ENCODE measurements at places on chromosomes 11 and 22.

DNA sequence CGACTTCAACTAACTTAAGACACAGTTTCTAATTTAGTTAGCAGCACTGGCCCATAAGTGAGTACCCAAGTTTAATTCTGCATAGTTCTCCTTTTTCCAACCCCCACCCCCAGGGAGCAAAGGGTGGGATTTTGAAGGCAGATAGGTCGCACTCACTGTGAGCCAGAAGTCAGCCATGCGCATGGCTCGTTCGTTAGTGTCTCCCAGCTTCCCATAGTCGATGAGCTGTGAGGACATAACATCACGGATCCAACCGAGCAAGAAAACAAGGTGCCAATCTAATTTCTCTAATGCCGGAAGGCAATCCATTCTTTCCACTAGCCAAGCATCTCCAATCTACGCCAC lies 577 bp downstream of the MRPL17 start:
- no peak for DNase-seq

GRCh38 chr11:44519989-44520737 lies 45.3 kb upstream of the CD82 start:
- no peak for DNase-seq

GRCh38 chr22:46113110-46113909 lies 37.0 kb upstream of the PPARA start:
- DNase-seq = no peak

GRCh38 chr22:43482318-43482625 lies 70.5 kb downstream of the MPPED1 start:
- DNase-seq = no peak

DNA sequence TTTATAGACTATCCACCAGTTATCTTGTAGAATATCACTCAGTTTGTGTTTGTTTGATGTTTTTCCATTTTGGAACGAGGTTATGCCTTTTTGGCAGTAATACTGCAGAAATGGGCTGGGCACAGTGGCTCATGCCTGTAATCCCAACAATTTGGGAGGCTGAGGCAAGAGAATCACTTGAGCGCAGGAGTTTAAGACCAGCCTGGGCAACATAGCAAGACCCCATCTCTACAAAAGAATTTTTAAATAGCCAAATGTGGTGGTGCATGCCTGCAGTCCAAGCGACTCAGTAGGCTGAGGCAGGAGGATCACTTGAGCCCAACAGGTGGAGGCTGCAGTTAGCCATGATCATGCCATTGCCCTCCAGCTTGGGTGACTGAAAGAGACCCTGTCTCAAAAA lies 22.8 kb upstream of the B4GALNT4 start:
- DNase-seq = no peak

GRCh38 chr11:11171854-11172253 lies 181.2 kb downstream of the CSNK2A3 start:
- peak; percentile 75 for DNase-seq

- DNase-seq = no peak
Measured at GRCh38 chr11:117840881-117841550, 16.5 kb upstream of the FXYD2 start.

- no peak for DNase-seq
Measured at GRCh38 chr11:85935751-85936150, 80.6 kb downstream of the CCDC83 start.

DNA sequence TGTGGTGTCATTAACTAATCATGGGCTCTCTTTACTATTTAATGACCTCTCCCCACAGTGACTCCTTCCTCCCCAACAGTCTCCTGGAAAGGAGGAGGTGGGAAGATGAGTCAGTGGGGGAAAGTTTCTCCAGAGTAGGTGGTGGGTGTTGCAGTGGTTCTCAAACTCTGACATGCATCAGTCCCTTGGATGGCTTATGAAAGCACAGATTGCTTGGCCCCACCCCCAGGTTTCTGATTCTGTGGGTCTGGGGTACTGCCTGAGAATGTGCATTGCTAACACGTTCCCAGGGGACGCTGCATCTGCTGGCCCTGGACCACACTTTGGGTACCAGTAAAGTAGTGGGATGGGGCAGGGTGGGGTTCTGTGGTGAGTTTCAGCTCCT lies 9.8 kb downstream of the CD82 start:
- peak; percentile 69 for DNase-seq

- DNase-seq = no peak
Measured at GRCh38 chr11:66428933-66429332, 8.1 kb downstream of the NPAS4 start.

GRCh38 chr11:113475160-113475761 lies at the start of gene DRD2:
Gene DRD2 (minus strand): TSS chr11:113475398. CDS start chr11:113424651, 50,747 bp downstream.
- DNase-seq = no peak

DNA sequence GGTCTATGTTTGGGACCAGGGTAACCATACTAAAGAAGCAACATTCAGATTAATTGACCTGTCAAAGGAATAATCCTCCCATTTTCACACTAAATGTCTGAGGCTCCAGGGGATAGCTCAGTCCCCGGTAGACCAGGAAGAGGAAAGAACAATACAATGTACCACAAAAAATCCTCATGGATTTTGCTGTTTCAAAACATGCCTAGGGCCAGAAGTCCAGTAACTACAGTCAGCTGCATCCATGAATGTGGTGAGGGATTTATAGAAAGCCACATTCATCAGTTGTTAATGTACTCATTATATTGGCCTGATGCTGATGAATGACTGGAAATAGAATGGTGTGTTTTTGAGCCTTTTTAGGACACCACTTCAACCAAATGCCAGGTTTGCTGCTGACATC lies 6.9 kb upstream of the ETS1 start:
- DNase-seq = peak; percentile 68

- DNase-seq = no peak
Measured at GRCh38 chr11:22808571-22809197, 20.9 kb downstream of the SVIP start.

GRCh38 chr11:71935338-71935925 lies 6.6 kb downstream of the RNF121 start:
- DNase-seq = no peak

DNA sequence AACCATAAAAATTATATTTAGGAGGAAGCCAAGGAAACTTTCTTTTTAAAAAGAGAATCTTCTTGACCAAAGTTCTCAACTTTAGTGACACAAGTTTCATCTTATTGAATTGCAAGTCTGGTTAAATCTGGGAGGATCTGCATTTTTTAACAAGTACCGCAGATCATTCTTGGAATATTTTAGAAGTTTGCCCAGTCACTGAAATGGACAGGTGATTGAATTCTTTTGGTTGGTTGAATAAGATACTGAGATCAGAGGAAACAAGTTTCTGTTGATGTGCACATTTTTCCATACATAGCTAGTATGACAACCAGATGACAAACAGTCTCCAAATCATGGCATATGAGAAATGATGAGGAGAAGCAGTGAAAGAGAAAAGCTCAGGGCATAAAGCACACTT lies 50.2 kb downstream of the SLN start:
- no peak for DNase-seq

DNA sequence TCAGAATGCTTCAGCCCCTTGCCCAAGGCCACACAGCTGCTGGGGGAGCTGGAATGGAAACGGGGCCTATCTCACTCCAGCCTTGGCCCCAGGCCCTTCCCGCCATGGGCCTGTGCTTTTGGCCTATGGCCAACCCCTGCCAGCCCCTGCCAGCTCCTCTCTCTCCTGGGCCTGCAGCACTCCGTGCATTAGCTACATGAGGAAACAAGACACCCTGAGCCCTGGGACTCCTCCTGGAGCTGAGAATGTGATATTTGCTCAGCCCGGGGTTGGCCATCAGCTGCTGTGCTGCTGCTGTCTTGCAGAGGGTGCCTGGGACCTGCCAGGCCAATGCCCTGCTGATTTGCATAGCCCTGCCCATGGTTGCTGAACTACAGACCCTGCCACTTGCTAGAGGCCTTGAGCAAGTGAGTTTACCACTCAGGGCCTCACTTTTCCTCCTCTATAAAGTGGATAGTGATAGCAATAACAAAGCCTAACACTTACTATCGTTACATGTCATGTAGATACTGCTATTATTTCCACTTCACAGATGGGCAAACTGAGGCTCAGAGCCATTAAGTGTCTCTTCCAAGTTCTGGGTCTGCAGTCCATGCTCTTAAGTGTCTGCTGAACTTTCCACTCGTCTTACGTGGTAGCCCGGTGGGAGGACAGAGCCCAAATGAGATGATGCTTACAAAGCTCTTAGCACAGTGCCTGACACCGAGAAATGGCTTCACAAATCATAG lies 99.6 kb downstream of the KIAA1671 start:
- DNase-seq = no peak

GRCh38 chr11:41118521-41118920 lies 340.9 kb downstream of the LRRC4C start:
- DNase-seq = no peak

- no peak for DNase-seq
Measured at GRCh38 chr11:67372321-67372992, 941 bp downstream of the CLCF1 start.

DNA sequence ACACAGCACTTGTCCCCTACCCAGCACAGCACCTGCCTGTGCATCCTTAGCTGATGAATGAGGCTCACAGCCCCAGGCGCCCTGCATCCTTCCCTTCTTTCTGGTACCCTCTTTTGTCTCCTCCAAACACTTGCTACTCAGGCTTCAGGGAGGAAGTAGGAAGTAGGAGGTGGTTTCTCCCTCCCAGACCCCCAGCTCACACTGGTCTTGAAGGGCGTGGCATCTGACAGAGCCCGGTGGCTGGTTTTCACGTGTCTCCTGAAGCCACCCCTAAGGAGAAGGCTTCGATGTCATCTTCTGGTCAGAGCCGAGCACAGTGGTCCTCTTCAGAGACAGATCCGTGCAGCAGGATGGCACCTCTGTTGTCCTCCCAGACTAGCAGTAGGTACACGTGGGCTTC lies 109.8 kb downstream of the PTPRJ start:
- no peak for DNase-seq

- DNase-seq = no peak
Measured at GRCh38 chr22:47054231-47055072, 292.0 kb downstream of the TBC1D22A start.

DNA sequence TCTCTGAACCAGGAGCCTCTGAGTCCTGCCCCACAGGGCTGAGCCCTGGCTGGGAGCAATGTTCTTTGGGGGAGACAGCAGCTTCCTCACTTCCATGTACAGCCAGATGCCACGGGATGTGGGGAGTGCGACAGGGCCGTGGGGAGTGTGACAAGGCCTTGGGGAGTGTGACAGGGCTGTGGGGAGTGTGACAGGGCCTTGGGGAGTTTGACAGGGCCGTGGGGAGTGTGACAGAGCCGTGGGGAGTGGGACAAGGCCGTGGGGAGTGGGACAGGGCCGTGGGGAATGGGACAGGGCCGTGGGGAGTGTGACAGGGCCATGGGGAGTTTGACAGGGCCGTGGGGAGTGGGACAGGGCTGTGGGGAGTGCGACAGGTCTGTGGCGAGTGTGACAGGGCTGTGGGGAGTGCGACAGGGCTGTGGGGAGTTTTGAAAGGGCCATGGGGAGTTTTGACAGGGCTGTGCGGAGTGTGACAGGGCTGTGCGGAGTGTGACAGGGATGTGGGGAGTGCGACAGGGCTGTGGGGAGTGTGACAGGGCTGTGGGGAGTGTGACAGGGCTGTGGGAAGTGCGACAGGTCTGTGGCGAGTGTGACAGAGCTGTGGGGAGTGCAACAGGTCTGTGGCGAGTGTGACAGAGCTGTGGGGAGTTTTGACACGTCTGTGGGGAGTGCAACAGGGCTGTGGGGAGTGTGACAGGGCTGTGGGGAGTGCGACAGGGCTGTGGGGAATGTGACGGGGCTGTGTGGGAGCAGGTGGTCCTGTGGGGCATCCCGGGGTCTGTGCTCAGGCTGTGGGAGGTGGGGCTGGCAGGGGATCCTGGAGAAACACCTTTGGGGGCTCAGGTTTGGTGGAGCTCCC lies 6.6 kb upstream of the KRTAP5-6 start:
- DNase-seq = no peak

DNA sequence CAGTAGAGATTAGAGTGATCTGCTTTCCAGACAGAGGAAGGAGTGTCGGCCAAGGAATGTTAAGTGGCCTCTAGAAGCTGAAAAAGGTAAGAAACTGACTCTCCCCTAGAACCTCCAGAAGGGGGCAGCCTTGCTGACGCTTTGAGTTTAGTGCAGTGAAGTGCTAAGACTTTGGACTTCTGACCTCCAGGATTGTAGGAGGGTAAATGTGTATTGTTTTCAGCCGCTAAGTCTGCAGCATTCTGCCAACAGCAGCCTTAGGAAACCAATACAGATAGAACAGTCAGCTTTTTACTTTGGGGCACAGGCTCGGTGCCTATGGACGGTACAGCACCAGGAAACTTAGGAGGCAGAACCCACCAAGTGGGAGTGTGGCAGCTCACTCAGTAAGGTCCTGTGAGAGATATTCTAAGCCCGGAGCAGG lies 3.6 kb upstream of the TBC1D22A start:
- DNase-seq = peak; percentile 48

GRCh38 chr11:30017445-30017895 lies 640 bp upstream of the KCNA4 start:
- DNase-seq = no peak

DNA sequence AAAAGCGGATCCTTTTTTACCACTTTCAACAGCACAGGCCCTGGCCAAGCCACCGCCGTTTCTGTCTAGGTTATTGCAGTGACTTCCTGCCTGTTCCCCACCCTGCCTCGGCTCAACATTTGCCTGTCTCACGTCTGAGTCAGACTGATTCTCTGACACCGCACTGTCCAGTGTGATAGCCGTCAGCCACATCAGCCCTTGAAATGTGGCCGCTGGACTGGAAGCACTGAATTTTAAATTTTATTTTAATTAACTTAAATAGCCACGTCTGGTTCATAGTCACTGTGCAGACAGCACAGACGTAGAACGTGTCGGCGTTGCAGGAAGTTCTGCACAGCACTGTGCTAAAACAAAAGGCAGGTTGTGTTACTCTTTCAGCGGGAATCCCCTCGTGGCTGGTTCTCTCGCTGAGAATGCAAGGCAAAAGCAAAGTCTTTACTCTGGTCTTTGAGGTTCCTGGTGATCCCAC lies 56.3 kb upstream of the ADSL start:
- no peak for DNase-seq

DNA sequence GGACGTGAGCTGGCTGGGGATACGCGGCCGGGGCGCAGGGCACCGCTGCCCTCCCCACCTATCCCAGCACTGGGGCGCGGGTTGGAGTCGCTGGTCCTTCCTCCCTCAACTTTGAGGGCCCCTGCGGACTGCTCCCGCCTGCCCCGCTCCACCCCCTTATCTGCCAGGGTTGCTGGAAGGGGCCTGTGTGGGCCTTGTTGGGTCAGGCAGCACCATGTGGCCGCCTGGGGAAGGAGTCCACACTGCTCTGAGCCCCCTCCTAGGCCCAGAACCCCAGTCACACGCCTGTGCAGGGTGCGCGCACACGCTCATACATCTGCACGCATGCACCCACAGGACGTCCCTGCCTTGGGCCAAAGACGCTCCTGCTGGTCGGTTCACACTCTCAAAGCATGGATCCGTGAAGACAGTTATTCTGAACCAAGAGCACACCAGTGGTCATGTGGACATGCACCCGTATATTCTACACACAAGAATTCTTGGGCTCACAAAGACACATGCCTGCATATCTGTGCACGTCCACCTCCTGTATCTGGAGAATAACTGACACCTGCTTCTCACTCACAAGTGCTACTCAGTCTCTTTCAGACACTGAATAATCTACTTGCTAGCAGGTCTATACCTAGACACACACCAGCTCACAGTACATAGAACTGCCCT lies 710 bp downstream of the TUB start:
- DNase-seq = peak; percentile 9

DNA sequence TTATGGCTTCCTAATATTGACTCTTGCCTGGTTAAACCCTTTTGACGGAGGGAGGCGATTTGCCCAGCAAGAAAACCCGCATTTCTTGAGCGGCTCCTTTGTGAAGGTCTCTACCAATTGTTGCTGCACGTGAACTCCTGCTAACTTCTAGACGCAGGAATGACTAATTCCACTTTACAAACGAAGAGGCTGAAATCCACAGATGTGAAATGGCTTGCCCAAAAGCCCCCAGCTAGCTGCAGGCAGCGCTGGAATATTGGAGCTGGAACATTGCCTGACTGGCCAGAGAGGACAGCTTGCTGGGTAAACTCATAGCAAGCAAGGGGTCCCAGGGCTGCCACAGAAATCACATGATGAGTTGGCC lies 542 bp downstream of the GCAT start:
- peak; percentile 38 for DNase-seq

Measured in fibroblast of skin of abdomen (primary cell).